ENCODE measurements at places on chromosomes 16 and 17.

DNA sequence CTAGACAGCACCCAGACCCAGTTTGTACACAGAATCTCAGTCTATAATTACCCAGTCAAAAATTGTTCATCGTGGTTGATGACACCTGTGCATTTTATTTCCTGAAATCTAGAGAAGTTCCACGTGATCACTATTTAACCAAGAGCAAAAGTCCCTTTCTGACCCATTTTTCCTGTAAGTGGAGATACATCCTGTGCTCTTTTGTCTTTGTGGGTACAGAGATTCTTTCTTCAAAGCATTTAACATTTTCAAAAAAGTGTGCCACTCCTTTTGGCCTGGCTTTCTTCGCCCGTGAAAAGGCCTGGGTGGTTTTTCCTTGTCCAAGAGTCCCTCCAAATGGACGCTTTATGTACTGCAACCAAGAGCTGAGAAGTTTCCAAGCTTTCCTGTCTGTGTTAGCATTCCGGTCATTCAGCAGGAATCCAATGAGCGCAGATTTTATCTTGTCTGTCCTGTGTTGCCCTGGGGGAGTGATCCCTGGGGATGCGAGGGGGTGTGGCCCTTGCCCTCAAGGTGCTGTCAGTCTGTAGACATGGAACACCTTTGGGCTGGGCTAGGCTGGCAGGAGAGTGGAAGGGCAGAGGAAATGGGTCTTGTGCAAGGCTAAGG, 161.1 kb upstream of the CACNG5 start:
- DNase-seq, result peak; percentile 67
- no peaks in the 10 kb centered on the region for H3K36me3 ChIP-seq
- no peak overlapping the region for H3K4me3 ChIP-seq
- no peaks in the 10 kb centered on the region for H3K4me1 ChIP-seq
- H3K27ac ChIP-seq, result no peak overlapping the region

DNA sequence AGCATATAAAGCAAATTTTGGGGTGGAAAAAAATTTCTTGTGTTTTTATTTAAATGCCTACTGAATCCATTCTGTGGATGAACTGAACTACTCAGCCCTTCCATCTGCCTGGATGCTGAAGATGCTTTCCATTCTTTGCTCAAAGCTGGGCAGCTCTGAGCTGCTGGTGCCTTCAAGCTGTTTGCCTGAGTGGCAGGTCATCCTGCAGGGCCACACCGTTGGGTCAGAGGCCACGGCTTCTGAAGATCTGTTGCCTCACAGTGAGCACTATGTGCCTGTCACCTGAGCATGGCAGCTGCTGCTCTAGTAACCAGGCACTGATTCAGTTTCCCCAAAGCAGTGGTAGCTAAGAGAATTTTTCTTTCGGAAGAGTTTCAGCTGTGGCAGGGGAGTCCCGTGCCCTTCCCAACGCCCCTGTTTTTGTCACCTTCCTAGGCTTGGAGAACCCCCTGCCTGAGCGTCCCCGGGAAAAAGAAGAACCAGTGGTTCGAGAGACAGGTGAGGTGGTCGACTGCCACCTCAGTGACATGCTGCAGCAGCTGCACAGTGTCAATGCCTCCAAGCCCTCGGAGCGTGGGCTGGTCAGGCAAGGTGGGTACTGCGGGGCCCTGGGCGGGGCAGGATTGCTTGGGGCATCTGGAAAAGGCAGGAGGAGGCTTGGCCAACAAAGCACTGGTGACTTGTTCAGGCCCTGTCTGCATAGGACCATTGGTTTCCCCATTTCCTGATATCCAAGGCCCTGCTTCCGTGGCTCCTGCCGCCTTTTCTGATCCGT, 8.5 kb downstream of the PLK1 start:
- no peak for DNase-seq
- no peaks in the 10 kb centered on the region for H3K4me1 ChIP-seq
- H3K36me3 ChIP-seq, result peaks cover 43% of the 10 kb centered on the region
- H3K4me3 ChIP-seq, result no peak overlapping the region

GRCh38 chr17:9269350-9270035, 248.2 kb downstream of the NTN1 start:
- no peak overlapping the region for H3K27ac ChIP-seq
- H3K4me3 ChIP-seq, result no peak overlapping the region
- H3K4me1 ChIP-seq, result no peaks in the 10 kb centered on the region
- DNase-seq, result no peak

DNA sequence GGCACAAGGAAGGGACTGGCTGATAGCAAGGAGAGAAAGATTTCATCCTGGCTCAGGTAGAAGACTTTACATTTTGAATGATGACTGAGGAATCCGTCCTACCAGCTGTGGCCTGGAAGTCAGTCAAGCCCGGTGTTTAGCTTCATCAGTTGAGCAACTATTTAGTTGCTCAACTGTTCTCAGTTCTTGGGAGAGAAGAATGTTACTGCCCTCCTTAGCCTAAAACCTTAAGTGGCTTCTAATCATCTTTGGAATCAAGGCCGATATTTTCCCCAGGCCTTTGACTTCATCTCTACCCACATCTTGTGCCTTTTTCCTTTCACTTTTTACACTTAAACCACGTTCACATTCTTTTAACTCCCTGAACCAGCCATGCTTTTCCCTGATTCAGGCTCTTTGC, 17.3 kb upstream of the RBL2 start:
- DNase-seq, result no peak
- H3K27me3 ChIP-seq, result no peaks in the 10 kb centered on the region
- H3K27ac ChIP-seq, result no peak overlapping the region
- no peaks in the 10 kb centered on the region for H3K36me3 ChIP-seq
- H3K4me3 ChIP-seq, result no peak overlapping the region

GRCh38 chr17:82959990-82960418, 119.4 kb upstream of the METRNL start:
- H3K4me3 ChIP-seq, result no peak overlapping the region
- H3K27me3 ChIP-seq, result no peaks in the 10 kb centered on the region
- no peaks in the 10 kb centered on the region for H3K36me3 ChIP-seq
- H3K27ac ChIP-seq, result no peak overlapping the region
- DNase-seq, result no peak
- H3K4me1 ChIP-seq, result no peaks in the 10 kb centered on the region

DNA sequence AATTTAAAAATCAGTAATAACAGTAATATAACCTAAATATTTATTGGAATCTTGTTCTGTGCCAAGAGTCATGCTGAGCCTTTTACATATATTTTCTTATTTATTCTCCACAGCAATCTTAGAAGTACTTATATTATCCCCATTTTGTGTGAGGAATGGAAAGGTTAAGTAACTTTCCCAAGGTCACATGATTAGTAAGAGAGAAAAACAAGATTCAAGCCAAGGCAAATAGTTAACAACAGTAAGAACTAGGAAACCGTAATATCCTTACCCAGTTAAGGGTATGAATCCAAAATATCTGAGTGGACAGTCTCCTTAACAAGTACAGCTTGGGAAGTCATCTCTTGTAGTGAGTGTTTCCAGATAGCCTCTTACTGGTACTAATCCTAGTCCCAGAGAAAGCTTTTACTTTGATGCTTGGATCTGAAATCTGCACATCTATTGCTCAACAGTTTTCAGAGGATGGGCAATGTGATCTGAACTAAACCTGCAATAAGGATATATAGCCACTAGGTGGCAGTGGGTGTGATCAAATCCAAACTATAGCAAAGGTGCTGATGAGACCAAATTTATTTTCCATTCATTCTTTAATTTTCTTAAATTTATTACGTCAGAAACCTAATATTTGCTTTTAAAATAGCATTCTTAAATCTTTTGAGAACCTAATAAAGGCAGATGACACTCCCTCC, 23.3 kb downstream of the SHISA6 start:
- no peaks in the 10 kb centered on the region for H3K36me3 ChIP-seq
- H3K27ac ChIP-seq, result no peak overlapping the region
- DNase-seq, result peak; percentile 55

- no peaks in the 10 kb centered on the region for H3K4me1 ChIP-seq
- H3K36me3 ChIP-seq, result no peaks in the 10 kb centered on the region
- H3K27ac ChIP-seq, result no peak overlapping the region
- no peak for DNase-seq
- no peak overlapping the region for H3K4me3 ChIP-seq
These were observed 156.5 kb downstream of the RGS9 start for GRCh38 chr17:65293584-65294180.

DNA sequence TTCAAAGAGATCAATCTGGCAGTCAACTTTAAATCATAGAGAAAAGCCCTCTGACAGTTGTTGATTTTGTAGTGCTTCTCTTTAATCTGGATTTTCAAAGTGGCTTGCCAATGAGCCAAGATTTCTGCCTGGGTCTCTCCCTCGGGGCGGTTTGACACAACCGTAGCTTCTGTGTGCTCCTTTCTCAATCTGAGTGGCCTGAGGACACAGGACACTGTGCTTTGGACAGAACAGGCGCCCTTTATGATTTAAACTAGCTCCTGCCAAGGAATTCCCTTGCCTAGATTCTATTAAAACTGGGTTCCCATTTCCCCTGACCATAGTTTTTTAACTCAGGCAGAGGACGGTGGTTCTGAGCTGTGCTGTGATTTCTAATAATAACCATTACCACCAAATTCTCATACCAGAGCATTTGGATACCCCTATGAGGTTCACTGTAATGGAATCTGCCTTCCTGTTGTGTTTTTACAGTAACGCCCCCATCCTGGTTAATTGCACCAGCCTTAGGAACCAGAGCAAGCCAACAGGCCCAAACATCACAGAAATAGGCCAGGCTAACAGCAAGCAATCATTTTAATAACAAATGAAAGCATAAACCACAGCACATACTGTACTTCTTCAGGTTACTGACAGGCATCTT, 4.0 kb downstream of the ZFHX3 start:
- no peaks in the 10 kb centered on the region for H3K36me3 ChIP-seq
- H3K27ac ChIP-seq, result no peak overlapping the region
- H3K4me3 ChIP-seq, result no peak overlapping the region
- no peaks in the 10 kb centered on the region for H3K4me1 ChIP-seq
- no peak for DNase-seq

DNA sequence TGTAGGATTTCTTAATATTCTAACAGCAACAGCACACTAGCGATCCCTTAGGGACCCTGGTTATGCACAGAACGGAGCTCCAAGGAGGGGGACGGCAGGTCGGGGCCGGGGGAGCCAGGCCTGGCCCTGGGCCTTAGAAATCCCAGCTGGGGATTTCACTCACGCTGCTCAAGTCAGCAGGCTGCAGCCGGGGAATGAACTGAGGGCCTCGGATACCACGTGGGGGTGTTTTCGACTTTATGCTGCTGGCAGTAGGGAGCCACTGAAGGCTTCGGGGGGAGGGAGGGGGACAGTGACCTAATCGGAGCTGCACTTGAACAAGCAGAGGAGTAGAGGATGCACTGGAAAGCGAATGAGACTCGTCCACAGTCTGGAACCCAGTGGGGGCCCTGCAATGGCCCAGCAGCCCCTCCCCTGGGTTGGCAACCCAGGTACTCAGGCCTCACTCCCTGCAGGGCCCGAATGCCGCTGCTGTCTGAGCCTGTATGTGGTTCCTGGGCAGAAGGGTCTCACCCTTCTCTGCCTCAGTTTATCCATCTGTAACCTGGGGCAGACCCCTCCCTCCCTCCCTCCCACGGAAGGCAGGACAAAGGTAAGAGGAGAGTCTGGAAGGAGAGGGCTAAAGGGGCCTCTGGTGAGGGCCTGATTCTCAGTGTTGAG, 53.7 kb downstream of the RPH3AL start:
- no peaks in the 10 kb centered on the region for H3K36me3 ChIP-seq
- no peak for DNase-seq
- no peak overlapping the region for H3K4me3 ChIP-seq

DNA sequence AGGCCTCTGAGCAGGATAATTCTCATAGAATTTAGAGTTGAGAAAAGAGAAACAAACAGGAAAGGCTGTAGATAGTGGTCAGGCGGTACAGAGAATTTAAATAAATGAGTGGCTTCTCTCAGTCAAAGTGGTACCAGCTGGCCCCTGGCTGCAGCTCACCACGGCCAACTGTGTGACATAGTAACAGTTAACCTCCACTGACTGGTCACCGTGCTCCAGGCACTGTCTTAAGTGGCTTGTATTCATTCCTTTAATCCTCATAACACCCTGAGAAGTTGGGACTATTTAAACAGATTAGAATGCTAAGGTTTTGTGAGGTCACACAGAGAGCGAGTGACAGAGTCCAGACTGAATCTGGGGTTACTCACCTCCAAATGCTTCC, 108.9 kb downstream of the GNAO1 start:
- H3K4me3 ChIP-seq, result no peak overlapping the region
- H3K27me3 ChIP-seq, result no peaks in the 10 kb centered on the region
- DNase-seq, result no peak
- no peak overlapping the region for H3K27ac ChIP-seq
- 0 out of 2 replicates have a peak, but pooled peaks cover 3% of the 10 kb centered on the region for H3K4me1 ChIP-seq

GRCh38 chr17:27741361-27741861, 58.9 kb downstream of the NOS2 start:
- H3K27ac ChIP-seq, result no peak overlapping the region
- no peak for DNase-seq
- H3K4me3 ChIP-seq, result no peak overlapping the region
- no peaks in the 10 kb centered on the region for H3K36me3 ChIP-seq

GRCh38 chr17:7184091-7184488, 4.9 kb upstream of the ASGR1 start:
- no peaks in the 10 kb centered on the region for H3K4me1 ChIP-seq
- H3K27me3 ChIP-seq, result no peaks in the 10 kb centered on the region
- DNase-seq, result no peak
- H3K4me3 ChIP-seq, result no peak overlapping the region
- H3K36me3 ChIP-seq, result no peaks in the 10 kb centered on the region
- H3K27ac ChIP-seq, result no peak overlapping the region

All from Karpas-422 (cell line).